ENCODE measurements at places on chromosomes 3 and 15. TPM values are rescaled to one million over a fixed set of nuclear protein-coding genes. Genes with fewer than 3 reads are reported as not detected.

The TMC3 gene
- total RNA-seq: 0.68 TPM

- H3K4me3 ChIP-seq: no peak overlapping the region
- no peaks in the 10 kb centered on the region for H3K36me3 ChIP-seq
- H3K27ac ChIP-seq: no peak overlapping the region
- no peak for DNase-seq
Measured at GRCh38 chr3:64859625-64860535, 172.1 kb upstream of the ADAMTS9 start.

GRCh38 chr3:98483626-98484025 lies 13.9 kb upstream of the OR5K2 start:
- H3K4me3 ChIP-seq: no peak overlapping the region
- no peaks in the 10 kb centered on the region for H3K36me3 ChIP-seq
- no peaks in the 10 kb centered on the region for H3K4me1 ChIP-seq
- H3K27me3 ChIP-seq: no peaks in the 10 kb centered on the region
- no peak for DNase-seq

The SNX1 gene
- total RNA-seq: 88.1 TPM

GRCh38 chr3:112550859-112551258 lies 10.9 kb downstream of the ATG3 start:
- H3K27me3 ChIP-seq: no peaks in the 10 kb centered on the region
- no peak overlapping the region for H3K4me3 ChIP-seq
- no peak for DNase-seq
- no peaks in the 10 kb centered on the region for H3K4me1 ChIP-seq

DNA sequence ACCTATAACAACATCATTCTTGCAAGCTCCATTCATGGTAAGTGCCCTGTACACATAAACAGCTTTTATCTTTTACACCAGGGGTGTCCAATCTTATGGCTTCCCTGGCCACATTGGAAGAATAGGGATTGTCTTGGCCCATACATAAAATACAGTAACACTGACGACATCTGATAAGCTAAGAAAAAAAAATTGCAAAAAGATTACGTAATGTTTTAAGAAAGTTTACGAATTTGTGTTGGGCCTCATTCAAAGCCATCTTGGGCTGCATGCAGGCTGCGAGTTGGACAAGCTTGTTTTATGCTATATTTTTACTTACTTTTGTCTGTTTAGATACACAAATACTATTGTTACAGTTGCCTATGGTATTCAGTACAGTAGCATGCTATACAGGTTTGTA lies 31.6 kb downstream of the ZNF654 start:
- H3K27me3 ChIP-seq: no peaks in the 10 kb centered on the region
- no peak overlapping the region for H3K27ac ChIP-seq
- H3K36me3 ChIP-seq: peaks cover 12% of the 10 kb centered on the region
- DNase-seq: no peak
- no peak overlapping the region for H3K4me3 ChIP-seq
- no peaks in the 10 kb centered on the region for H3K4me1 ChIP-seq

DNA sequence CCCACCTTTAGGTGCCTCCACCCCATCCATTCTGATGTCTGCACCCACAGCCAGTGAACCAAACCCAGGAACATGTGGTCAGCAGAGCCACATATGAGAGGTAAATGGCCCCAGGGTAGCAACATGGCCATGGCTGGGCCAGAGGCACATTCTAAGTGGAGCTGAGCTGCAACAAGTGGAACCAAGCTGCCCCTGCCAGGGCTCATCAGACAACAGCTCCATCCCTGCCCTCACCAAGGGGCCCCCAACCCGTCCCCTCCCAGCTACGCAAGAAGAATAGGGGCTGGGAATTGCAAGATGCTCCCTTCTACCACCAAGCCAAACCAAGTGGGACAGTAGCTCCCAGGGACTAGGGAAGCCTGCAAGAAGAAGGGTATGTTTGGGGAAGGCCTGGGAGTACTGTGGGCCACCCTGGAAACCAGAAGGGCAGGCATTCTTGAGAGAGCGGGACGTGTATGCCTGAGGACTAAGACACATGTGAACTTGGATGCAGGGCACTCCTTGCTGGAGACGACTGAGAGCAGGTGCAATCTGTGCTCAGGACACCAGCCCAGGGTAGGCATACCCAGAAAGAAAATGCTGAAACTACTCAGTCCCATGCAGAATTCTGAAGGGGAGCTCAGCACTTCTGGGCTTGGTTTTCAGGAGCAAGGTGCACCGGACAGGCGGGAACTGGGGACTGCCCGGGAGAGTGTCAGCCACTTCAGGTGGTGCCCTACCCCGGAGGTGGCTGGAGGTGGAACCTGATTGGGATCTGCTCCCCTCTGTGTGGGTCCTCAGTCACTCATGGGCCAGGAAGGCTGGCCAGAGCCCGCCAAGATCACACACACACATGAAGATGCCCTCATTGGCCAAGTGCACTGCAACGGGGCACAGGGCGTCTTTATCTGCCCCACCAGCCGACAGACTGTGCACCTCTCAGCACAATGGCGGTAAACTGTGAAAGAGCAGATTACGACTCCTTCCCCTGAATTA lies 9.5 kb downstream of the MYL3 start:
- no peak overlapping the region for H3K4me3 ChIP-seq
- DNase-seq: peak; percentile 34
- H3K27ac ChIP-seq: no peak overlapping the region
- H3K36me3 ChIP-seq: no peaks in the 10 kb centered on the region

DNA sequence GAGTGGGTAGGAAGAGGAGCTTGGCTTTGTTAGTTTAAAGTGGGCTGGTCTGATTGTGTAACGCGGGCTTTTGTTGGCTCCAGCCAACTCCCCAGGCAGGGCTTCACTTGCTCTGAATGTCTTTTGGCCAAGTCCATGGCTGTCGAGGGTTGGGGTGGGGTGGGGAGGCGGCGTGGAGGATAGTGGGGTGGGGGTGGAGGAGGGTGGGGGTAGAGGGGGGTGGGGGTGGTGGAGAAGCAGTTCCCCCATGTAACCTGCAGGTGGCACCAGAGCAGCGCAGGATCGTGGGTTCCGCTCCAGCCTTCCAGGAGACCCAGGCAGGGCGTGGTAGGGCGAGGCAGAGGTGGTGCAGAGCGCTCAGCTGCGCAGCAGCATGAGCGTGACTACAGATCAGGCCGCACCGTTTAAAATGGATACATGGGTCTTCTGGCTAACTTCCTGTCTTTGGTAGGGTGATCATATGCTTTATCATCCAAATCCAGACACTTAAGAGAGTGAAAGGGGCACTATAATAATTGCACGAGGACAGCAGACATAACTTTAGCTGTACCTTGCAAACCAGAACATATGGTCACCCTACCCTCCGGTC lies 28.3 kb downstream of the GOLGA6A start:
- no peak overlapping the region for H3K4me3 ChIP-seq
- peak; percentile 94 for DNase-seq
- H3K27me3 ChIP-seq: no peaks in the 10 kb centered on the region
- peak overlapping the region; percentile 59 for H3K27ac ChIP-seq

The GOLGA8T gene
- not detected for total RNA-seq

- no peaks in the 10 kb centered on the region for H3K27me3 ChIP-seq
- DNase-seq: no peak
- H3K36me3 ChIP-seq: no peaks in the 10 kb centered on the region
- H3K27ac ChIP-seq: no peak overlapping the region
- peaks cover 13% of the 10 kb centered on the region for H3K4me1 ChIP-seq
Measured at GRCh38 chr3:115766587-115767482, 143.5 kb downstream of the GAP43 start.

DNA sequence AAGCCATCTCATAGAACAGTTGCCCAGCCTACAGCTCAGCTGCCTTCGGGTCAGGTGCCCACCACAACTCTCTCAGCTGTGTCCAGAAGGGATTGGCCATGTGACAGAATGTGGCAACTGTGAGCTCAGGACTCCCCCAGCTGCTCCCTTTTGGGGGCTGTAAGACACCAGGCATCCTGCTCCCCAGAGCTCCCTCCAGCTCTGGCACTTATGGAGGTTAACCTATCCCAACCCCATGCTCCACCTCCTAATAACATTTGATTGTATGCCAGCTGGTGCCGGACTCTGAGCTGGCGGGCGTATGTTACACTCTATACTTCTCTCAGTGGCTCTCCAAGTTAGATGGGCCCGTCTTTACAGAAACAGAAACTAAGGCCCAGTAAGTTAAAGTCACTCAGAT lies 222.8 kb downstream of the FAM43A start:
- H3K27me3 ChIP-seq: no peaks in the 10 kb centered on the region
- no peak for DNase-seq
- H3K4me3 ChIP-seq: no peak overlapping the region
- no peak overlapping the region for H3K27ac ChIP-seq

The FGF7 gene
- 109 TPM for total RNA-seq

- no peaks in the 10 kb centered on the region for H3K4me1 ChIP-seq
- no peaks in the 10 kb centered on the region for H3K27me3 ChIP-seq
- H3K27ac ChIP-seq: no peak overlapping the region
- H3K36me3 ChIP-seq: no peaks in the 10 kb centered on the region
Measured at GRCh38 chr3:86410587-86410986, 580.4 kb downstream of the VGLL3 start.

GRCh38 chr3:161419555-161420333 lies 48.4 kb upstream of the SPTSSB start:
- no peak for DNase-seq
- no peaks in the 10 kb centered on the region for H3K27me3 ChIP-seq
- H3K4me1 ChIP-seq: peaks cover 9% of the 10 kb centered on the region
- no peak overlapping the region for H3K4me3 ChIP-seq

The WNT7A gene
- total RNA-seq: not detected

The BOC gene
- 120 TPM for total RNA-seq

The BSN gene
- 0.66 TPM for total RNA-seq

The ANKDD1A gene
- total RNA-seq: 9.4 TPM

DNA sequence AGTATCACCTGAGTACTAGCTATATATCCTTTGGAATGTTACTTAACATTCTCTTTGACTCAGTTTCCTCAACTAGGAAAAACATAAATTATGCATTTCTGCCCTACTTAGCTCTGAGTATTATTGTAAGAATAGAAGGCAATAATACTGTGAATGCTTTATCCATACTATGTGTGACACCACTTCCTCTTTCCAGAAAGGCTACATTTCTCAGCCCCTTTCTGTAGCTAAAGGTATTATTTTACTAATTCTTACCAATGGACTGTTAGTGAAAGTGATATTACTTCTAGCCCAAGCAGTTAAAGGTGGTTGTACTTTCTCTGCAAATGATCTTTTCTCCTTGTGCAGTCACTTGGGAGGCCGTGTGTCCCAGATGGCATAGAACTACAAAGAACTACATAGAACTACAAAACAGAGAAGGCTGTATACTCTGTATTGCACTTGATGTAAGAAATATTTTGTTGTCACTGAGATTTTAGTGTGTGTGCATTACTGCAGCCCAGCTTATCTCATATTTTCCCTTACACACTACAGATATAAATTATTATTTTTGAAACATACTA lies 35.1 kb downstream of the MYH15 start:
- no peak for DNase-seq
- no peaks in the 10 kb centered on the region for H3K27me3 ChIP-seq
- H3K4me3 ChIP-seq: no peak overlapping the region
- no peak overlapping the region for H3K27ac ChIP-seq
- no peaks in the 10 kb centered on the region for H3K4me1 ChIP-seq

DNA sequence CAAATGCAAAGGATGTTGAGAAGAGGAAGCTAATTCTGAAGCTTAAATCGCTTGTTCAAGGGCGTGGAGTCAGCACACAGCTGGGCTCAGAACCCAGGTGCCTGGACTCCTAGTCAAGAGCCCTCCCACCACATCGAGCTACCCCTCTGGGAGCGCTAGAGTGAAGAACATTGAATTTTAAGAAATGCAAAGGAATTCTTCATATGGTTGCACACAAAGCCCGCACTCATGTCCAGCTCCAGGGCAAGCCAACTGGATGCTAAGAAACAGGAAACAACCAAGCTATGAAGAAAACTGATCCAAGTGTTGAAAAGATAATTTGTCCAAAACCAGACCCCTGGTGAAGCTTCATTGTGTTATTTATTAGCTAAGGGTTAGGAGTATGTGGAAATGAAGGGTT lies 122.3 kb downstream of the ALDH1A2 start:
- no peak overlapping the region for H3K27ac ChIP-seq
- H3K27me3 ChIP-seq: no peaks in the 10 kb centered on the region
- no peaks in the 10 kb centered on the region for H3K4me1 ChIP-seq
- DNase-seq: no peak
- no peaks in the 10 kb centered on the region for H3K36me3 ChIP-seq
